ENCODE measurements at places on chromosomes 3 and 15.
A peak's percentile ranks its signal among the peaks of the same experiment; 100 is the strongest.

DNA sequence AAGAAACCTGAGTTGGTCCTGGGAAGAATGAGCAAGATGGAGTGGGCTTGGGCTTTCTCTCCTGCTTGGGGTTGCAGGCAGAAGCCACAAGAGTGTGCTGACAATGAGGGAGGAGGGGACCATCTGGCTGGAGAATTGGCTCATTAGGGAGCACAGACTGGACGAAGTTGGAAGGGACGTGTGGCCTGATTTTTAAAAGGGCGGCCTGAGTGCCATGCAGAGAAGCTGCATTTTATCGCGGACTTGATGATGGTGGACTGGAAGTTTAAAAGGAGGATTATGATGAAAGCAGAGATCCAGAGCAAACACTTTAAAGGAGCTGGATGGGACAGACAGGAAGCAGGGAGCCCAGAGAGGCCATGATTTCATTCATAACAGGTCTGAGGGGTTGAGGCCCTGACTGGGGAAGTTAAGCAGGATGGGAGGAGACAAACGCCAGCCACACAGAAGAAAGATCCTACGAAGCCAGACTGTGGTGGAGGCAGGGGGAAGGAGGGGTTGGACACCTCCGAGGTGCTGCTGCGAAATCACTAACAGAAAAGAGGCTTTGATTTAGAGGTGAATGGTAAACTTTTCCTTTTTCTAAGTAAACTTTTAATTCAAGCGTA is 23.6 kb downstream of the TLNRD1 start:
- DNase-seq: no peak

GRCh38 chr15:65902373-65902772 is 33.1 kb downstream of the RAB11A start:
- DNase-seq: no peak

DNA sequence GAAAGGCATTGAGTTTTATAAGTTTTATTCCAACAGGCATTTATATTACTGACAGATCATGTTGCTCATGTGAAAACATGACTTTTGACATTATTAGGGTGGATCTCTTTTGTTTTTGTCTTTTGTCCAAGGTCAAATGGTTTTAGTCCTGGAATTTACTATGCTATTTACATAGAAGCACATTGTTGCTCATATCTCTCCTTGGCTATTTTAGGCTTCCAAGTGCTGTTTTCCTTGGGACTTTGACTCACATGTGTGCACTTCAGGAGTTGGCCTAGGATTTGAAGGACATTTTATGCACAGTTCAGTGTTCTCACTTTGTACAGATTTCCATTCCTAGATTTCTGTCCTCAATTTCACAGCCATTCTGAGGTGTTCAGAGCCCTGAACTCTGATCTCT is 225.7 kb downstream of the PYDC2 start:
- DNase-seq: no peak

GRCh38 chr3:43728947-43729346 is 38.2 kb downstream of the ABHD5 start:
- no peak for DNase-seq

GRCh38 chr3:124257336-124257864 is 265.5 kb upstream of the ROPN1 start:
- no peak for DNase-seq

DNA sequence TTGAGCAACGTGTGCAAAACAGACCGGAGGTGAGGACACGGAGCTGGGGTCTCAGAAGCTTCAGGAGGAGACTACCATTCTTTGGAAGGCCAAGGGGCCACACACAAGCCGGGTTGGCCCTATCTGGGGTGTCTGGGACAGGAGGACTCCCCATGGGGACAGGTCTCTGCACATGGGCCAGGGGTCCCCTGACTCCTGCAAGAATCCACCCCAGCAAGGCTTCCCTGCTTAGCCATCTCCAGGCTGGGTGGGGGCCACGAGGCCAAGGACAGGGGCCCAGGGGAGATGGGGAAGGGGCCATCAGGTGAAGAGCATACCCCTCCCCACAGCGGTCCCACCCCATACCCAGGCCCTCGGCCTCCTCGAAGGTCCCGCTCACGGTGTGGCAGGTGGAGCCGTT is 38.5 kb downstream of the ADAMTS7 start:
- no peak for DNase-seq

DNA sequence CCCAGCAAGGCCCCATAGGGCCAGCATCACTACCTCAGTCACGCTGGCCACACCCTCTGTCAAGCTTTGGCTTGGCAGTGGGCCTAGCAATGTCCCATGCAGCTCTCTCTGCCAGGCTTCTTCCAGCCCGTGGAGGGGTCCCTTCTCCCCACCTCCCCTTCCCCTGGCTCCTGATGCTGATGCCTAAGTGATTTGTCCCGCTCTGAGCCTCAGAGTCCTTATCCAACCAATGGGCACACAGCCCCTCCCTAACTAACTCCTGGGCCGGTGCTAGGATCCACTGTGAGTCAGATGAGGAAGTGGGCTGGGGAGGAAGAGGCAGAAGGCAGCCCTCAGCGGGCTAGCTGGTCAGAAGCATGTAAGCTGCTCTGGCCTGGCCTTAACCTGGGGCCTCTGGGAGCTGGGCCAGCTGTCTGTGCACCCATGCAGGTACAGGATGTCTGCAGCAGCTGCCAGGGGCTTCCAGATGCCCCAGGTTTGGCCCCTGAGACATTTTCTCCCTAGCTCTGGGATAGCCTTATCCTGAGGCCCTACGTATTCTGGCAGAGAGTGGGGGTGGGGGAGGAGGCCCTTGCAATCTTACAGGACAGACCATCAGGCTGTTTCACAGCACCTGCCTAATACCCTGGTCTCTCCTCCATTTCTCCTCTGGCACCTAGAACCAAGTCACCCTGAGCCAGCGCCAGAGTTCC is 740 bp upstream of the ZBTB47 start:
- peak; percentile 84 for DNase-seq

- DNase-seq: no peak
These were observed 281.7 kb upstream of the ROPN1 start for GRCh38 chr3:124273651-124274050.

Data from fibroblast of skin of back (primary cell).